ENCODE measurements at places on chromosomes 6 and 20.

DNA sequence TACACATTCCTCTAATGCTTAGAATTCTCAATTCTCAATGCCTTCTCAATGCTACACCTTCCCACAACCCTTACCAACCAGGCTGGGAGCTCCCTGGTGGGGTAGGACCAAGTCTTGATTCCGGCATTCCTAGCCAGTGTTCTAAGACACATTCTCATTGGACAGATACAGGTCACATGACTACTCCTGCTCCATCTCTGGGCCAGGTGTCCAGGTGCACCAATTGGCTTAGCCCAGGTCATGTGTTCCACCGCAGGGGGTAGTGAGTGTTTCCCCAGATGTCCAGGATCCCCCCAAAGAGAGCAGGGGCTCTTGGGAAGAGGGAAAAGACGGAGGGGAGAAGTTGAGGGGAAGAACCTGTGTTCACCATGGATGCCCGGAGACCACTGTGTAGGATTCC lies 58.7 kb upstream of the MLN start:
- DNase-seq, result no peak

- peak; percentile 48 for DNase-seq
Observed at GRCh38 chr20:45311589-45312211, 3.6 kb upstream of the MATN4 start.

GRCh38 chr20:39069976-39070375 lies 107.8 kb downstream of the DHX35 start:
- no peak for DNase-seq

GRCh38 chr6:148503703-148504102 lies 161.1 kb downstream of the SASH1 start:
- no peak for DNase-seq

DNA sequence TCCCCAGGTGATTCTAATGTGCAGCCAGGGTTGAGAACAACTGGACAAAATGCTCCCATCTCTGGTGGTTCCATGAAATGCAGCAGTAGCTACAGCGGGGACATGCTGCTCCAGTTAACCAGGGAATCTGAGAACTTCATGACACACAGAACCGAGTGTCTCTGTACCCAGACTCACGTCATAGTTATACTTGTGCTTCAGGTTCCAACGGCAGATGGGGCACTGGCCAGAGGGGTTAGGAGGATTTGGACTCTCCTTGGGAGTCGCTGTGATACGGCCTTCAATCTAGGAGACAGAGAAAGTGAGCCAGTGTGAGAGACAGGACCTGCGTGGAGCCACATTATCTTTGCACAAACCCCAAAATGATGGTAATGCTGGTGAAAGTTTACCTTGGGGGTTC lies 9.2 kb downstream of the MRPS18A start:
- DNase-seq, result no peak

GRCh38 chr20:54219751-54220426 lies 12.0 kb downstream of the PFDN4 start:
- DNase-seq, result no peak

DNA sequence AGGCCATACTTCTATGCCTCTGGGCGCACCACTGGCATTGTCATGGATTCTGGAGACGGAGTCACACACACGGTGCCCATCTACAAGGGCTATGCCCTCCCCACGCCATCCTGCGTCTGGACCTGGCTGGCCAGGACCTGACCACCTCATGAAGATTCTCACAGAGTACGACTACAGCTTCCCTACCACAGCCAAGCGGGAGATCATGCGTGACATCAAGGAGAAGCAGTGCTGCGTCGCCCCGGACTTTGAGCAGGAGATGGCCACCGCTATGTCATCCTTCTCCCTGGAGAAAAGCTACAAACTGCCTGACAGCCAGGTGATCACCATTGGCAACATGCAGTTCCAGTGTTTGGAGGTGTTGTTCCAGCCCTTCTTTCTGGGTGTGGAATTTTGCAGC lies 23.8 kb downstream of the TMEM74B start:
- no peak for DNase-seq

- no peak for DNase-seq
Observed at GRCh38 chr6:110490110-110490509, 13.7 kb upstream of the SLC22A16 start.

GRCh38 chr6:73796881-73797280 lies 100.9 kb downstream of the CD109 start:
- no peak for DNase-seq

GRCh38 chr20:63830841-63831588 lies at the start of gene ZBTB46:
TSS of gene ZBTB46 (minus strand) at chr20:63831264. CDS start at chr20:63790757, 40,507 bp downstream.
- peak; percentile 11 for DNase-seq

GRCh38 chr20:8489094-8489883 lies 357.2 kb downstream of the PLCB1 start:
- DNase-seq, result no peak

GRCh38 chr6:64083261-64083660 lies 447.7 kb downstream of the PHF3 start:
- no peak for DNase-seq
